ENCODE measurements at places on chromosomes 16 and 17. TPM values are rescaled to one million over a fixed set of nuclear protein-coding genes. Genes with fewer than 3 reads are reported as not detected.
A peak's percentile ranks its signal among the peaks of the same experiment; 100 is the strongest.

Gene C1QL1
- 0.21 TPM for total RNA-seq

DNA sequence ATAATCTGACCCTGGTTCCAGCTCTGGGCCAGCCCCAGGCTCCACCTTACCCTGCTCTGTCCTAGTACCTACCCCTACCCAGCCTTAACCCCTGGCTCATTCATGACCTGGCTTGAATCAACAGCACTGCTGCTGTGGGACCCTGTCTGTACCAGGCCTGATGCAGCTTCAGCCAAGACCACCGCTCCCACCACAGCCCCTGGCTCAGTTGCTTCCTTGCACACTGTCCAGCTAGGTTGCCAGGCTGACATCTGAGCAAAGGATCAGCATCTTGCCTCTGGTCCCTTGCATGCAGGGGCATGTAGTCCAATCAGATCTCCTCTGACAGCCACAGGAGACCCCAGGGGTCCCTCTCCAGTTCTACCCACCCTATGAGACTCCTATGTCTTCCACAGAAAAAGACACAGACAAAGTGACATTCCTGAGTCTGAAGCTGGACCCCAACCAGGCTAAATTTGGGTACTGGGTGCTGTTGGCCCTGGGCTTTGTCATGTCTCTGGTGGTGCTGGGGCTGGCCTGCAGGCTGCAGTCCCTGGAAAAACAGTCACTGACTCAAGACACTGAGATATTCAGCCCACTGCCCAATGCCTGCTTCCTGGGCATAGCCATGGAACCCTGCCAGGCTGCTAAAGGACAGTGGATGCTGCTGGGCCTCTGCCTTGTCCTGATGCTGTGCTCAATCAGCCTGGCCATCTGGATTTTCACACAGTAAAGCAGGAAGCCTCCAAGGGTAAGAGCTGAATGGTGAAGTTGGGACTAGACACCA is 3.9 kb upstream of the KCNH6 start:
- no peak for DNase-seq

Gene CBX2
- 8.2 TPM for total RNA-seq

- DNase-seq: no peak
These were observed 13.4 kb downstream of the GINS2 start for GRCh38 chr16:85675251-85675874.

Gene CLEC3A
- total RNA-seq: not detected

Gene ZNF469
- 0.57 TPM for total RNA-seq

DNA sequence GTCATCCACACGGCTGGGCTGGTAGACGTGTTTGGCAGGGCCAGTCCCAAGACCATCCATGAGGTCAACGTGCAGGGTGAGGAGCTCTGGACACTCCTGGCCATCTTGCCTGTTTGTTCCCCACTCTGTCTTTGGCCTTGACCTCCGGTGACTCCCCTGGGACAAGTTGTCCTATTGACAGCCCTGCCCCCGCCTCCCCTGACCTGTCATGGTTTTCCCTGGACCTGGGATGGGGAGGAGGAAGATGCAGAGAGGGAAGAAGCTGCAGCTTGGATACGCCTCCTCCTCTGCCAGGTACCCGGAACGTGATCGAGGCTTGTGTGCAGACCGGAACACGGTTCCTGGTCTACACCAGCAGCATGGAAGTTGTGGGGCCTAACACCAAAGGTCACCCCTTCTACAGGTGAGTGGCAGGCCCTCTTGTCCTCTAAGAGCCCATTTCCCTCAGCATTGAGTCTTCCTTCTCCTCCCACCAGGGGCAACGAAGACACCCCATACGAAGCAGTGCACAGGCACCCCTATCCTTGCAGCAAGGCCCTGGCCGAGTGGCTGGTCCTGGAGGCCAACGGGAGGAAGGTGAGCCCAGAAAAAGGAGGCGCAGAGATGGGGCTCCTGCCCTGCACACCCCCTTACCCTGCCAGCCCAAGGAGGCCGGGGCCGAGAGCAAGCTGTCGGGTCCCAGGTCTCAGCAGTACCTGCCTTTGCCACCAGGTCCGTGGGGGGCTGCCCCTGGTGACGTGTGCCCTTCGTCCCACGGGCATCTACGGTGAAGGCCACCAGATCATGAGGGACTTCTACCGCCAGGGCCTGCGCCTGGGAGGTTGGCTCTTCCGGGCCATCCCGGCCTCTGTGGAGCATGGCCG is 1.4 kb downstream of the HSD3B7 start:
- no peak for DNase-seq

DNA sequence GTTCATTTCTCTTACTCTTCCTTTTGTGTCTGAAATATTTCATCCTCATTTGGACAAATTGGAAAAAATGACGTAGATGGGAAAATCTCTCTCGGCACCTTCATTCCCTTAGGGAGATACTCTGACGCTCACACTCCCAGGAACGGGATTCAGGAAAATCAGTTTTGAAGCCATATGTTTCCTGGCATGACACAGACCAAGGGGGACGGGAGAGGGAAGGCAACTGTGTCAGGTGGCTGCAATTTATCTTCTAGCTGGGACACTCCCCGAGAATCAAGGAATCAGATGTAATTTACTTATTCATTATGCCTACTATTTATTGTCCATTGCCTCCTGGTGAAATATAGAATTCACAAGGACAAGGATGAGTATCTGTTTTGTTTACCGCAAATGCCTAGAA is 65.5 kb downstream of the IRX5 start:
- DNase-seq: no peak

Gene CDH3
- 0.19 TPM for total RNA-seq

- DNase-seq: no peak
These were observed 386.4 kb upstream of the TNRC6C start for GRCh38 chr17:77572065-77572601.

GRCh38 chr17:29095439-29095838 is 52.5 kb downstream of the PIPOX start:
- DNase-seq: no peak

GRCh38 chr17:79927136-79927661 is 88.0 kb upstream of the CBX4 start:
- DNase-seq: peak; percentile 65

DNA sequence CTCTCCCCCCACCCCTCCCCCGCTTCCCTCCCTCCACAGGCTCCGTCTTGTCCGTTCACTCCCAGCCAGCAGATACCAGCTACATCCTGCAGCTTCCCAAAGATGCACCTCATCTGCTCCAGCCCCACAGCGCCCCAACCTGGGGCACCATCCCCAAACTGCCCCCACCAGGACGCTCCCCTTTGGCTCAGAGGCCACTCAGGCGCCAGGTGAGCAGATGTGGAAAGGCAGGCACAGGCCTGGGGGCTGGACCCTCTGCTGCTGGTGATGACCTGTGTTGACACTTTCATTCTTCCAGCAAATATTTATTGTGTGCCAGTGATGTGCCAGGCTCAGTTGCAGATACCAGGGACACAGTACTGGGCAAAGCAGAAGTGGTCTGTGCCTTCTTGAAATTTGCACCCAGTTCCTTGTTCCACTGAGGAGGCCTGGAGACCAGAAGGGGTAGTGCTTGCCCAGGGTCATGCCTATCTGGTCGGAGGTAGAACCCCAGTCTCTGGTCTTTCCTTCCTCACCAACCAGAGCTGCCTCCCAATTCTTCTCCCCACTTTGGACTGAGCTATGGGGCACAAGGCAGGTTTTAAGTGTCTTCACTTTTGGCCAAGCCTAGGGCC is 10.3 kb upstream of the ABCC3 start:
- DNase-seq: no peak

- DNase-seq: no peak
These were observed 52.0 kb upstream of the TEKT3 start for GRCh38 chr17:15393414-15393813.

GRCh38 chr17:68792873-68793272 is 162.3 kb downstream of the ABCA8 start:
- no peak for DNase-seq

Gene CCL16
- total RNA-seq: not detected

Gene MVD
- 102 TPM for total RNA-seq

DNA sequence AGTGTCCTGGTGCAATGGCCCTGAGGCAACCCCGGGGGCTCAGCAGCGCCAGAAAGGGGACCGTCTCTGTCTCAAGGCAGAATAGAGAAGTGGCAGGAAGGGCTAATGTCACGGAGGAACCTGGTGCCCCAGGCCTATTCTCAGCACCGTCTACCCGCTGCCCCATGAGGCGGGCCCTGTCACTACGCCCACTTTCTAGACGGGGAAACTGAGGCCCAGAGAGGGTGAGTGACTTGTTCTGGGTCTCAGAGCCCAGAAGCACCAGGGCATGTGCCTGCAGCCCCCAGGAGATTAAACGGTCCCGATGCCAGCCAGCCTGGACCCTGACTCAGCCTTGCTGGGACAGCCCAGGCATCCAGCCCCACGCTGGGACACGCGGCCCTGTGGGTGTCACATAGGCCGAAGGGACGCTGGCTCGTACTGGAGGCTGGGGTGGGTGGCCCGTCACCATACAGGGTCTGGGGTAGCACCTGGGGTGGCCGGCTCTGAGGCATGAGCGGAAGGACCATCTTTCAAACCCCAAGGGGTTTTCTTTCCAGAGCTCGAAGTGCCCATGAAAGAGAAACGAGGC is 40.2 kb upstream of the PABPN1L start:
- DNase-seq: no peak

Gene TSPAN10
- 0.14 TPM for total RNA-seq

DNA sequence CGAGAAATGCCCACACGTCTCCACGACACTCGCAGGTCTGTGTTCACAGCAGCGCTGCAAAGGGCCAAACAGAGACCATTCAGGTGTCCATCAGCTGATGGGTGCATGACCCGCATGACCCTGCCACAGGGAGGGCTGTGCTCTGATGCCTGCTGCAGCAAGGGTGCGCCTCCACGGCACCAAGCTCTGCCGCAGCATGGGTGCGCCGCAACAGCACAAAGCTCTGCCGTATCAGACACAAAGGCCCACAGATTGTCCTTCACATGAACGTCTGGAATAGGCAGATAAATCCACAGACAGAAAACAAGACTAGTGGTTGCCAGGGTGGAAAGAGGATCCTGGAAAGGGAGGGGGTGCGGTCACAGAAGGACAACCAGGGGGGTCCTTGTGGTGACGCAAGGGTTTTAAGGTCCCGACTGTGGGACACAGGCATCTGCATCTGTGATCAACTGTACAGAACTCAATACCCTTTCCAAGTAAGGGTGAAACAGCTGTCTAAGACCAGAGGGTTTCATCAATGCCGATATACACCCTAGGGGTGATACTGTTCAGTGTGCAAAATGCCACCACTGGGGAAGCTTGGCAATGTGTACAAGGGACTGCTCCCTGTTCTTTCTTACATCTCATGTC is 121.0 kb downstream of the ANKRD11 start:
- no peak for DNase-seq

- no peak for DNase-seq
These were observed 29.7 kb upstream of the KIF2B start for GRCh38 chr17:53792997-53793396.

Gene WNK4
- total RNA-seq: 0.12 TPM

Gene TOX3
- not detected for total RNA-seq

DNA sequence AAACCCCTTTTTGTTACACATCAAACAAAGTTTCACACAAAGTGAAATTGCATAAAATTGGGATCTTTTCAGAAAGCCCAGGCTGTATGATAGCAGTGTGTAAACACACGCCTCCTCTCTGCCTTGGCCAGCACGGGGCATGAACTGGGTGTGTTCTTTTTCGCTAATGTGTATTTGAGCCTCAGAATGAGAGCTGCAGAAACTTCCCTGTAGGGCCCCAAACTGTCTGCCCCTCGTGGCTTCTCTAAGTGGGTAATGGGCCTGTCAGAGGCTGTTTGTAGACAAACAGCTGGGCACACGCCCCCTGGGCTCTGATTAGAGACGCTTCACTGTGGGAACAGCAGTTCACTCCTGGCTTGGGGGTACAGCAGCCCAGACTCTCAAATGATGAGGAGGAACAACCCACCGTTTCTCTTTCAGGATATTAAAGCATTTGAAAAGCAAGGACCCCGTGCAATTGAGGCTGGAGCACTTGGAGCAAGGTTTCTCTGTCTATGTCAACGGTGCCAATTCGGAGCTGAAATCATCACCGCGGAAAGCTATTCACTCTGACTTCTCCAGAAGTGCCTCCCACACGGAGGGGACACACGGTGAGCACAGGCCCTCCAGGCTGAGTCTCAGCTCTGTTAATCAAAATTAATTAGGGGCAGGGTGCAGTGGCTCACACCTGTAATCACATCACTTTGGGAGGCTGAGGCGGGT is 78.4 kb downstream of the KATNIP start:
- DNase-seq: no peak

Gene SAMD14
- 1.0 TPM for total RNA-seq

DNA sequence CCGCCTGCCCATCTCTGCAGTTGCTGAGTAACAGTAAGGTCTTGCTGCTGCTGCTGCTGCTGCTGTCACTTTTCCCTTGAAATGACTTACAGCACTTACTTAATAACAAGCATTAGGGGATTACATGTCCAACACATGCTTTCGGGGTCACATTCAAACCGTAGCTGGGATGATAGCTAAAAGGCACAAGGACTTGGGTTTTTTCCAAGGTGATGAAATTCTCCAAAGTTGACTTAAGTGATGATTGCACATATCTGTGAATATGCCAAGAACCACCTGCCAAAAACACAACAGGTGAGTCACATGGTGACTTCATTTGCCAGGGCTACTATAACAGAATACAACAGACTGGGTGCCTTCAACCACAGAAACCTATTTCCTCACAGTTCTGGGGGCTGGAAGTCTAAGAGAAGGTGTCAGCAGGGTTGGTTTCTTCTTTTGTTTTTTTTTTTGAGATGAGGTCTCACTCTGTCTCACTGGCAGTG is 121.9 kb upstream of the TNRC6C start:
- DNase-seq: no peak

GRCh38 chr16:11586856-11587642 is at the start of gene LITAF:
Gene LITAF, minus strand, starts transcription at chr16:11586919. Its CDS starts 30,189 bp downstream, at chr16:11556730.
- DNase-seq: peak; percentile 87

Gene SLC16A13
- 12.4 TPM for total RNA-seq

GRCh38 chr17:17146786-17147406 is 59.2 kb downstream of the PLD6 start:
- DNase-seq: peak; percentile 75

GRCh38 chr17:11499881-11500280 is 98.4 kb upstream of the DNAH9 start:
- DNase-seq: no peak

Gene FOXC2
- not detected for total RNA-seq

DNA sequence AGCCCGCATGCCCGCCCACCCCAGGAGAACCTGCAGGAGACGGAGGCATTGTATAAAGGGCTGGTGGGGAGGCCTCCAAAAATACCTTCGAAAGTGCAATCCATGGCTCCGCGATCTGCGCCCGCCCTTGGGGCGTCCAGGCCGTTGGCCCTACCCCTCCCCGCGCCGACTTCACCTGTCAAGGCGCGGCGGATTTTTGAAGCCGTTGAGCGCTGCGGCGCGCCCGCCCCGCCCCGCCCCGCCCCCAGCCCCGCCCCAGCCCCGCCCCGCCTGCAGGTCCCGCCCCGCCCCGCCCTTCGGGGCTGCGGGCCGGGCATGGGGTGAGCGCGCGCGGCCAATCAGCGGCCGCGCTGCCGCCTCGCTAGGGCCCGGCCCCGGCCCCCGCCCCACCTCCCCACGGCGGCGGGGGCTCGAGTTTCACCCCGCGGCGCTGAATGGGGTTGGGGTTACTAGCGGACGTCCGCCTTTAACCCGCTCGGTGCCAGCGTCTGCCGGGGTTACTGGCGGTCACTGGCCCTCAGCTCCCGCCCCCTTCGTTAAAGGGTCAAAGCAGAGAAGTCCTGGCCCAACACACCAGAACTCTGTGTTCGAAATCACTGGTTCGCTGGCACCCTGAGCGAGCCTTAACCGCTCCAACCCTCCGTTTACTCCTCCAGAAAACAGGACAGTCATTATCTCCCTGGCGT is 13.2 kb downstream of the SREBF1 start:
- DNase-seq: peak; percentile 95

GRCh38 chr17:13576661-13577526 is 24.8 kb downstream of the HS3ST3A1 start:
- DNase-seq: no peak

Gene USP43
- total RNA-seq: not detected

Measured in activated CD4-positive, alpha-beta T cell treated with anti-CD3 and anti-CD28 coated beads, Interleukin-2, amount 10 ng/mL, durations not matched to agents 24 days and 14 days (primary cell).